T-cell (primary cell): ENCODE measurements at places on chromosomes 12 and 14. TPM values are rescaled to one million over a fixed set of nuclear protein-coding genes. Genes with fewer than 3 reads are reported as not detected.

Gene SERPINA9
- not detected for total RNA-seq

DNA sequence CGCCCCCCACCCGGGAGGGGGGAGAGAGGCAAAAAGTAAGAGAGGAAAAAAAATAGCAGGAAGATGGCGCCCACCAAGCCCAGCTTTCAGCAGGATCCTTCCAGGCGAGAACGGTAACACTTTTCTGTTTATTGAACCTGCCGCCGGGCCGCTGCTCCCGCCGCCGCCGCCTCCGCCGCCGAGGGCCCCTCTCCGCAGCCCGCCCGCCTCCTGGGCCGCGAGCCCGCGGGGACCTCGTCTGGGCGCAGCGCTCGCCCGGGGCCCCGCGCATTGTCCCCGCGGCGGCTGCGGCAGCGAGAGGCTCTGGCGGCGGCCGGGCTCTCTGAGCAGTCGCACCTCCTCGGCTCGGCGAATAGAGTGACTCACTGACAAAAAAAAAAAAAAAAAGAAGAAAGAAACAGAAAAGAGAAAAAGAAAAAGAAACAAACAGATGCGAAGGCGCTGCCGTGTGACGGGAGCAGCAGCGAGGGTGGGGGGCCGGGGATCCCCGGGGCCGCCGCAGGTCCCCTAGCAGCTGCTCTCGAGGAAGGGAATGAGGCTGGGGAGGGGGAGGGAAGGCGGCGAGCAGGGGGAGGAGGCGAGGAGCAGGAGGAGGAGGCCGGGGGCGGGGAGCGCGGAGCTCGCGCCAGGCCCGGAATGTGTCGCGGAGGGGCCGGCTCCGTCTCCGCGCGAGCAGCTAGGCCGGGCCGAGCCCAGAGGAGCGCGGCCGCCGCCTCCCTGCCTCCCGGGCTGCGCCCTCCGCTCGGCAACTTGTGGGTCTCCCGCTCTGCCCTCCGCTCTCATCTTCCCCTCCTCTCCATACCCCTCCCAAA is 781 bp downstream of the NPAS3 start:
- DNase-seq, result no peak

DNA sequence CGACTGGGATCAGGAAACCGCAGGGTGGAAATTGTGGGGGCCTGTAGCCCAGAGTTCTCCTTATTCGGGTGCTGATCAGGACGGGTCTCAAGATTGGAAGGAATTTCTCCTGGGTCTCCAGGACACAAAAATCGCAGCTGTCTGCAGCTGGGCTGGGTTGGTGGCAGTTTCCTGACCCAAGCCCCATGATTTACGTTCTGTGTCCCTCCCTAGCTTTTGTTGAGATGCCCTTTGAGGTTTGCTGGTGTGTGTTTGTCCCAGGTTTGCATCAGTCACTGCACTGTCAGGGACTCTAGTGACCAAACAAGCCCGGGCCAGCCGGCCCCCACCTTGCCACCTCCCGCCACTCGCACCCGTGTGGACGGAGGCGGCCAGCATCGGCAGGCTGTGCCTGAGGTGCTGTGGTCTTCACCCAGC is 89.5 kb downstream of the FBXL14 start:
- DNase-seq, result no peak

- DNase-seq, result no peak
Measured at GRCh38 chr12:12583510-12584178, 21.0 kb upstream of the DUSP16 start.

Gene LIN7A
- 0.12 TPM for total RNA-seq

DNA sequence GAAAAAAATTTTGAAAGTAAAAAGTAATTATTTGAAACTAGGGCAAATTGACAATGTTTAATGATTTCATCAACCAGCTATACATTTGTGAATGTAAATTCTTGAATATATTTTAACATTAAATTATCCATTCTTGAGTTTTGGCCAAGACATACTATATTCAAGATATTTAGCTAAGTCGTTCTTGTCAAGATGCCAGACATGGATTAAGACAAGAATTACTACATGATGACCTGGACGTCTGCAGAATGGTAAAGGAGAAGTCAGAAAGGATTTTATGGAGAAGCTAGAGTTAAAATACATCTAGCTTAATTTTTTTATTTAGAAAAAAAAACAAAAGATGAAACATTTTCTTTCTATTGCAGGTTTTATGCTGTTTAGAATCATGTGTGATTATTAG is 255.8 kb downstream of the TMTC2 start:
- DNase-seq, result no peak

- no peak for DNase-seq
Measured at GRCh38 chr14:104440297-104440956, 139.1 kb upstream of the C14orf180 start.
